ENCODE measurements at places on chromosomes 2 and 18.

- DNase-seq = no peak
These were observed 142.9 kb upstream of the KLF7 start for GRCh38 chr2:207308519-207309224.

DNA sequence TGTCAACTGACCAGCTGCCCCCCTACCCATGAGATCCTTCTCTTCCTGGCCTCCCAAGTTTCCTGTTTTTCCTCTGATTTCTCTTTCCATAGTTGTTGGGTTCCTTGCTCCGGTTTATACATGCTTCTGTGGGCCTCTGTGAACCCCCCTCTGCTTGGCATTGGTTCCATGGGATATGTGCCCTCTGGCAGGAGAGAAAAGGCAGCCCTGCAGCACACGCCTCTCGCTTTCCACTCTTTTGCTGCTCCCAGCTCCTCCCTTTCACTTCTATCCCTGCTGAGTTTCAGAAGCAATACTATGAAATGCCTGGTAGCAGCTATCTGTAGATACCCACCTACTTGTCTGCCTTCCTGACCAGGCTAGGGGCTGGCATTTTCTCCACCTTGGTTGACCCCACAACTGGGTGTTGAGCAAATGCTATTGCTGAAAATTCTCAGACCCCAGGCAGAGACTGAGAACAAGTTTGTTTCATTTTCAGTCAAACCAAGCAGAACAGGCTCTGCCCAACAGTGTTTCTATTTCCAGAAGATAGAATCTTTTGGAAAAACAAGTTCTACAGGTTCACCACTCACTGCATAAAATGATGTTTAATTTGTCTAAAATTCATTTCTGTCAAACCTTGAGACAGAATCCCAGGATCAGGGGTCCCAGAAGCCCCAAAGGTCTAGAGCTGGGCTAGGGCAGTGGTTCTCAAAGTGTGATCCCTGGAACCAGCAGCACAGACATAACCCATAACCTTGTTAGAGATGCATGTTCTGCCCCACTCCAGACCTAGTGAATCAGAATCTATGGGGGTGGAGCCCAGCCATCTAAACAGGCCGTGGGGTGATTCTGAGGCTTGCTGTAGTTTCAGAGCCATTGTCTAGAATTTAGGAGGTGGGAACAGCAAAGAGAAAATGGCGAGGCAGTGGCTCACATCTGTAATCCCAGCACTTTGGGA lies 13.4 kb downstream of the CAPG start:
- no peak for DNase-seq

- DNase-seq = no peak
These were observed 247.8 kb upstream of the SIX2 start for GRCh38 chr2:45256867-45257641.

- peak; percentile 73 for DNase-seq
These were observed at the start of gene RAB12 for GRCh38 chr18:8608795-8609658. TSS of gene RAB12 (plus strand) at chr18:8609437. CDS start at chr18:8609440, 3 bp downstream.

DNA sequence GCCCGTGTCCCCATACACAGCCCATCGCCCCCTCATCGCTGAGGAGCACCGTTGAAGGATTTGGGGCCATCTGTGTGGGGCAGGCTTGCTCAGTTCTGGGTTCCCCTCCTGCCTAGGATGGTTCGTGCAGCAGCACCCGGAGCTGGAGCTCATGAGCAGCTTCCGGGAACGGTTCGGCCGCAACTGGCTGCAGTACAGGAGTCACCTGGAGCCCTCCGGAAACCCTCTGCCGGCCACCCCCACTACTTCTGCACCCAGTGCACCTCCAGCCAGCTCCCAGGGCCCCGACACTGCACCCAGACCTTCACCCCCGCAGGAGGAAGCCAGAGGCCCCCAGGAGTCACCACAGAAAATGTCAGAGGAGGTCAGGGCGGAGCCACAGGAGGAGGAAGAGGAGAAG lies 10.3 kb downstream of the STK11IP start:
- DNase-seq = no peak

GRCh38 chr2:63871864-63872263 lies 30.2 kb downstream of the UGP2 start:
- DNase-seq = no peak

DNA sequence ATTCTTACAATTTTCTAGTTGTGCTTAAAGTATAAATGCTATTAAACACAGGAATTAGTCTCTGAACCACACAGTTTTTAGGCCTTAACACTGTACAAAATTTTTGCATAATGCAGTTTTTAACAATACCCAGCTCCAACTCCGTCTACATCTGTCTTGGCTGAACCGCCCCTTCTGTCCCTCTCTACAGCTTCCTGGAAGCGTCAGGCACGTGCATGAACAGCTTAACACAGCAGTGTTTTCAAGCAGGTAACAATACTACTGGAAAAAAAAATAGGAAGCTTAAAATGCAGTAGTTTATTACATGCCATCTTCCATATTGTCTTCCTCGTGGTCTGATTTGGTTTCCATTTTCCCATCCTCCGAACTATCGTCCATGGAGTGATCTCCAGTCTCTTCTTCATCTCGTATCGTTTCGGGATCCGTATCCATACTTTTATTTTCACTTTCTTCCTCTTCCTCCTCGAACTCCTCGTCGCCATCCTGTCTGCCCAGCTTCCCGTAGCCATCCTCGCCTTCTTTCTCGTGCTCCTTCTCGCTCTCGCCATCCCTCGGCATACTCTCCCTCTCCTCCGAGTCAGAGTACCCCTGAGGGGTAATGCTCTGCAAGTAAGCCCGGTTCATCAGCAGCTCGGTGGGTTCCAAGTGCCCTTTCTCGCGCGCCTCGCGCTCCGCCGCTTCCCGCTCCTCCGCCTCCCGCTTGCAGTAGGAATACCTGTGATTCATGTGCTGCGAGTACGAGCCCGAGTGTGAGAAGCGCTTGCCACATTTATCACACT lies 130.6 kb downstream of the ZEB2 start:
- no peak for DNase-seq

DNA sequence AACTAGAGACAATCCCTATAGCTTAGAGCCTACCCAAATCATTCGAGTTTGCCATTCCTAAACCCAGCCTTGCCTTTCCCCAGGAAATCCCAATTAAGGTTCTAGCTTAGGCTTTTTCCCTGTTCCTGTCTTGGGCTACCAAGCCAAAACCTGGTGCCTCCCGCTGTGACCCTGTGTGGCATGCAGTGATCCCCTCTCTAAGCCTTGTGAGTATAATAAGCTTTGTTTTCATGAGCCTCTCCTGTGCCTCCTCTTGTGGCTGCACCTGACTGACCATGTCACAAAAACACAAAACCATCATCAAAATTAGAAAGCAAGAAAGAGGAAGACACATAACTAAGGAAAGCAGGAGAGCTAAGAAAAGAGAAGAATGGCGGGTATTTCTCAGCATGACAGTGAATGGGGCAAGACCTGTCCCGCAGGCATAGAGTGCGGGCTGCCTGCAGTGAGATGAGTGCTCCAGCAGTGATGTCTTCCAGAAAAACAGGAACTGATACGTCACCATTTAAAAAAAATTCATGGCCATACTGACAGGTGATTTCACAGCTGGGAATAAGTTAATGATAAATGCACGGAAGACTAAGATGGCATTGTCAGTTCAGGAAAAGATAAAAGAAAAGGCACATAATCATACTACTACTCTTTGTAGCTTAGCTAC lies 9.2 kb upstream of the PAIP2B start:
- no peak for DNase-seq

GRCh38 chr2:83172841-83173240 lies 1286.2 kb downstream of the SUCLG1 start:
- DNase-seq = no peak

- no peak for DNase-seq
These were observed 327.1 kb downstream of the ETAA1 start for GRCh38 chr2:67724261-67724660.

GRCh38 chr2:120326066-120326465 lies 19.9 kb upstream of the INHBB start:
- DNase-seq = no peak

GRCh38 chr18:33699372-33699771 lies 121.4 kb downstream of the ASXL3 start:
- no peak for DNase-seq

DNA sequence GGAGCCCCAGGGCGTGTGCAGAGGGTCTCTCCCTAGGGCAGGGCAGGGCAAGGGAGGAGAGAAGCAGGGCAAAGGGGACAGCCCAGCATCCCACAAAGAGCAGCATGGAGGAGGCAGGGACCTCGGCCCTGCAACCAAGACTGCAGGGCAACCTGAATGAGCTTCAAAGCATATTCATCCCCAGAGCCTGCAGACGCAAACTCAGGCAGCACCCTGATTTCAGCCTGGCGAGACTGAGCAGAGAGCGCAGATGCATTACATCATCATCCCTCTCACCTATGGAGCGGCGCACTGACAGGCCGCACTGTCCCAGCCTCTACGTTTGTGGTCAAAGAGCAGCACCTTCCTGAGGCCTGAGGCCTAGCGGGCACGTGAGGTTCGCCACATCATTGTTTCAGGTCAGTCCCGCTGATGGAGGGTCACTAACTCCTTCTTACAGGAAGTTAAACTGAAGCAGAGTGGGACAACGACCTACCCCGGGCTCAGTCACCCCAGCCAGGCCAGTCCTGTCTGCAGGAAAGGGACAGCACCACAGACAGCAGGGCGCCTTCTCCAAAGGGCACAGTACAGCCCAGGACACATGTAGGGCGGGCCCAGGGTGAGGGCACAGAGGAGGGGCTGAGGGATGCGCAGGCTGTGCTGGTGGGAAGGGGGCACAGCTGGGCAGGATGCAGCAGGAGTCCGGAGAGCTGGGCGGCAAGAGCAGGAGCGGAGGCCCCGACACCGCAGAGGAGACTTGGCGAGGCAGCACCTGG lies 67.2 kb upstream of the RAB6C start:
- DNase-seq = no peak

GRCh38 chr2:61926531-61927477 lies 21.3 kb downstream of the COMMD1 start:
- DNase-seq = no peak

GRCh38 chr2:113148606-113149552 lies 21.5 kb downstream of the IL1RN start:
- no peak for DNase-seq

DNA sequence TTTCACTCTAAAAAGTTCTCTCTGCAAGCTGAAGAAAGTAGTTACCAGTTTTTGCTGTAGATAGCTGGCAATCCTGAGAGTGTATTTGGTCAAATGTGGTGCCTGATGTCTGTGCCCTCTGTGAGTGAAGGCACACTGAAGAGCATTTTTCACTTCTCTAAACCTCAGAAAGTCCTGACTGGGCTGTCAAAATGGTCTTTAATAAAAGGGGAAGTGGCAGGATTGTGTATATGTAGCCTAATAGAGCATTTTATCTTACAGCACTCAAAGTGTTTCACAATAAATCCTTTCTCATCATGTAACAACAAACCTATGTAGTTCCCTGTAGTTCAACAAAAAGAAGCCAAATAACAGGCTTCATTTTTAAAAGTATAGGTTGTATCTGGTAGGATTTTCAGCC lies 1552.3 kb upstream of the SLC39A10 start:
- DNase-seq = no peak

GRCh38 chr2:168138374-168138773 lies 109.0 kb downstream of the STK39 start:
- DNase-seq = no peak

Data from stimulated activated CD8-positive, alpha-beta memory T cell treated with anti-CD3 and anti-CD28 coated beads, Interleukin-12 subunit alpha, Interleukin-12 subunit beta, amount 100 ng/mL, for 1 hour (primary cell).